ENCODE measurements at places on chromosomes 11 and 22.
A peak's percentile ranks its signal among the peaks of the same experiment; 100 is the strongest.

- DNase-seq = peak; percentile 30
These were observed 77.4 kb upstream of the WNT7B start for GRCh38 chr22:46054091-46055073.

DNA sequence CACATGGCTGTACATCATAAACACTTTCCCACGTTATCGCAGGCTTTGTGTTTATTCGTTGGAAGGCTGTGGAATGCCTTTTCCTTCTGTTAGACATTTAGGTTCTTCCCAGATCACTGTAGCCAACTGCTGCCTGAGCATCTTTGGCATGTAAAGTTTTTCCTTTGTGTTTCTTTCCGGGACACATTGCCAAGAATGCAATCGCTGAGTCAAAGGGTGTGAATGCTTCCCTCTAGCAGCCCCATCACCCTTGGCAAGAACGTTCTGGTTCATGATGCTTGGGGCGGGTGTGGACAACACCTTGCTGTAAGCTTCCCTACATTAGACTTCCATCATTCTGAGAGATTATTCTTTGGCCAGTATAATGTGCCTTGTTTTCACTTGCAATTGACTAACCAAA, 136.2 kb downstream of the OSBP2 start:
- DNase-seq = no peak

DNA sequence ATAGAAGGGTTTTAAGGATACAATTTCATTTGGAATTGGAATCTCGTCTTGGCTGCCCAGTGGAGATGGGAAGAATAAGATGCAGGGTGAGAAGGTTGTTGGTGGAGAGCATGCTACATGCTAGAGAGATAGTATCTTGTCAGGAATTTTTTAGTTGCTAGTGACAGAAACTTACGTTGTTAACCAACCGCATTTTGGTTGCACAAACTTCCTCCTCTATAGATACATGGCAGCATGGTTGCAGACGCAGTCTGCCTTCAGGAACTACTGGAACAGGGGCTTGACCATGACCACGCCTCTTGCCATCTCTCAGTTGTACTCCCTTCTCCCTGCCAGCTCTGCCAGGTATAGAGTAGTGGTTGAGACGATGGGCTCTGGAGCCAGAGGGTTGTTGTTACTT, 13.5 kb upstream of the CCDC90B start:
- DNase-seq = no peak

DNA sequence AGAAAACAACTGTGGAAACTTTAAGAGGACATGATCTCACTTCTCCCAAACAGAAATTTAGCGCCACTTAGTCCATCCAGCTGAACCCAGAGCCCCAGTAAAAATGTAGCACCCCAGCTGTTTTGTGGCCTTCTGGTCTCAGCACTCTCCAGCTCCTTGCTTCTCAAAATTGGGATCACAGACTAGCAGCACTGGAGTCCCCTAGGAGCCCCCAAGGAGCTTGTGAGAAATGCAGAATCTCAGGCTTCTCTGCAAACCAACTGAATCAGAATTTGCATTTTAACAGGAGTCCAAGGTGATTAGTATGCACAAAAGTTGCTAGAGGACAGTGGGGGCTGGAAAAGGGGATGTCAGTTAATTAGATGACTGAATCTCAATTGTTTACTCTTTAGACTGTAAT, 89.8 kb upstream of the FIBIN start:
- no peak for DNase-seq

DNA sequence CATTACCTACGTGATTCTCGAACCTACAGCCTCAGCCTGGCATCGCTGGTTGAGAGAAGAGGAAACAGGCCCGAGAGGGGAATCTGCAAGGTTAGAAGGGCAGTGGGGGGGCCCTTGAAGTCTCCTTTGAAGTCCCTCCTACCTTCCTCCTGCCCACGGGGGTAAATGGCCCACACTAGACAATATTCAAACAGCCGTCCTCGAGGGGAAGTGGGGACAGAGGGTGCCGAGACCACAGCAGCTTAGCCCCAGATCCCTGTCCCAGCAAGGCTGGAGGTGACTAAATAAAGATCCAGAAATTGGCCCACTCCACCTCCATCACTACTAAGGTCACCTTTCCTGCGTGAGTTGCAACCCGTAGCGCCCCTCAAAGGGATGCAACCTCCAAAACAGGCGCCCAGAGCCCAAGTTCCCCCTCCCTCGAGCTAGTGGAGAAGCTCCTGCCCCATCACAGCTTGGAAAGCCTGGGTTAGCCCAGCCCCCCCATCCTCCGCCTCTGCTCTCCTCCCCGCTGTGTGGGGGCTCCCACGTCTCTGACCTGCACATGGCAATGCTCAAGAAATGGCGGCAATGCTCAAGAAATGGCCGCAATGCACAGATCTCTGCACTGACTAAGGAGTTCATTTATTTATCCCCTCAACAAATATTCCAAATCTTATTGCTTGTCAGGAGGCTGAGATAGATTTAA, 788 bp upstream of the RASL10A start:
- no peak for DNase-seq

- DNase-seq = no peak
These were observed at the start of gene PTGDR2 for GRCh38 chr11:60855726-60856633. TSS of gene PTGDR2 (minus strand) at chr11:60855950. CDS start at chr11:60853722, 2,228 bp downstream.

DNA sequence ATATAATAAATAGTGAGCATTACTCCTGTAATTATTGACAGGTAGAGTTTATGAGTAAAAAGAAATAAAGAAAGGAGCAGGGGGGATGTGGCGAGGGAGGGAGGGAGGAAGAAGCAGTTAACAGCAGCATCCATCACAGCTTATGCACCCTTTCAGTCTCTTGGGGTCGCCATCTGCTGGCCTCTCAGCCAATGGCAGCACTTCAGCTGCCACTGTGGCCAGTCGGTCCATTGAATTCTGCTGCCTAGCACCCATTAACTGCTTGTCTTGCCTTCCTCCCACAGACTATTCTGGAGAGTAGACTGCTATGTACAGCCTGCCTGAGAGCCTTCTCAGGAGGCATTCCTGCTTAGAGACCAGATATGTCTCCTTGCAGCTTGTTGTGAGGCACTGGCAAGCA, 388.3 kb downstream of the TENM4 start:
- no peak for DNase-seq

DNA sequence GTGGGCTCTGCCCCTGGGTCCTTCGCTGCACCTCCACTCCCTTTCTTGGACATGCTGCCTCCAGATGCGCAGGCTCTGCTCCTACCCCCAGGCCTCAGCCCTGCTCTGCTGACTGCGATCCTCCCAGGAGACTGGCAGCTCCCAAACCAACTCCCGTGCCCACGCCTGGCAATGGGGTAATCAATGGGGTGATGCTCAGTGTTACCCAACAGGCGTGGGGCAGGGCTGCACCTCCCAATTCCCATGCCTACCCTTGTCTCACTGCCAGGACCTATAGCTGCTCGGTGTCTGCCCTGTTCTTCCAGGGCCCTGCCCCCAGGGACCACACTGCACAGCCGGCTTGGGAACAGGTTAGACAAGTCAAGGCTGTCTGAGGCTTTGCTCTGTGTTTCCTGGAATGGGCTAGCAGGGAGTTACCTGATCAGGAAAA, at the start of gene ALDH3B2:
Gene ALDH3B2, minus strand, starts transcription at position 182 of the 430 bp plus-strand sequence. CDS start 7,688 bp downstream, outside the sequence.
- no peak for DNase-seq

DNA sequence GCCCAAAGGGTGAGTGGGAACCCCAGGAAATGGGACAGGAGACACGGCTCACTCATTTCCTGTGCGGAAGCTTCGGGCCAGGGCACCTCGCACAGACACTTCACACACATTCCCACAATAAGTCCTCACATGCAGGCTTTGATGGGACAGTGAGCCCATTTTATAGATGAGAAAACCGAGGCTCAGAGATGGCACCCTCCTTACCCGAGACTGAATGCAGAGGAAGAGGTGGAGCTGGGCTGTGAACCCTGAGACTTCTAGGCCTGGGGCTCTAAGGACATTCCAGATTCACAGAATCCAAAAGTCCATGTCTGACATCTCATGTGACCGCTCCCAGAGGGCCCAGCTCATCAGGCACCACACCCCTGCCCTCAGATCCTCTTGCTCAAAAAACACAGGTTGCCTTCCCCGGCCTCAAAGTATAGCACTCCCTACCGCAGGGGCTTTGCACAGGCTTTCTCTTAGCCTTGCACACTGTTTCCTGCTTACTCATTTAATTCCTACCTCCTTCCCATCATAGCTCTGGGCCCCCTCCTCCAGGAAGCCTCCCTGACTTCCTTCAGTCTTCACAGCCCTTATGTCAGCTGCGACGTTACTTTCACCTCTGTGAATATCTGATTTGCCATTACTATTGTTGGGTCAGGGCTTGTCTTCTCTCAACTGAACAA, 57.1 kb upstream of the TCF20 start:
- DNase-seq = no peak

DNA sequence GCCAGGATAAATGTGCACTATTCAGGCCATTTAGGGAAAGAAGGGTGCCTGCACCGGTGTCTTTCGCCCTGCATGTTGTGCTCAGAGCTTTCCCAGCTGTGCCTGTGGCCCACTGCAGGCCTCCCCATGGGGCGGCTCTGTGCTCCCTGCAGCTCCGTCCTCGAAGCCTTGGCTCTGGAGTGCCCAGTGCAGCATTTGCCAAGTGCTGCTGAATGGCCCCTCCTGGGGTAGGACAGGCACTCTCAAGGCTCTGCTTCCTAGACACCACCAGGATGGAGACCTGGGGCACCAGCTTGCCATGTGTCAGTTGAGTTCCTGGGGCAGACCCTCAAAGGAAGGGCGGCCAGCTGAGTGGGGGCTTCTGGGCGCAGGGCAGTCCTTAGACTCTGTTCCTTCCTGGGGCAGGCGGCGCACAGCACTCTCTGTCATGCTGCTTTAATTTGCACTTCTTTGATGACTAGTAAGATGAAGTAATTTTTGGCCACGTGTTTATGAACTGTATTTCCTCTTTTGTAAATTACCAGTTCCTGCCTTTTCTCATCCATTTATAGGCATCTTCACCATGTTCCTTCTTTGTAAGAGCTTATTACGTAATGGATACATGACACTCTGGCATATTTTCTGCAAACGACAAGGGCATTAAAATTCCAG, 32.1 kb upstream of the GNB1L start:
- DNase-seq = peak; percentile 49

DNA sequence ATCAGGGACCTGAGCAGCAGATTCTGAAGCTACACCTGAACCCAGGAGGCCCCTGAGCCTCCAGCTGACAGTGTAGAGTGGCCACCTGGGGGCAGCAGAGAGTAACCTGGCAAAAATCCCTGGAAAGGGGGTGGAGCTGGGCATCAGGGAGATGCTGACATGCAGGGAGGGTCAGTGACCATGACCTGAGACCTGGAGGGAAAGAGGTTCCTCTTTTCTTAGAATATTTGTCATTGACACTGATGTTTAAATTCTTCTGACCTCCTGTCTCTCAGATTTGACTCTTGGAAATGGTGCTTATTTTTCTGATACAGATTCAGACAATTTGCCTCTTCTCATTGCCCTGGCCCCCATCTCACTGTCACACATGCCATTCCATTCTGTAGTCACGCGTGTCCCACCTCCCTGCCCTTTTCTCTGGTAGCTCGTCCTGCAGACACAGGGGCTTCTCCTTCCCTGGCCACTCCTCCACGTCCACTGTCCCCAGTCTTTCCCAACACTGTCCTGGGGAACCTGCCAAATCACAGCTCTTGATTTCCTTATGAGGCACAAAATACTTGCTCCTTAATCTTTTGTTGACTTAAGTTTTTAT, 117.2 kb upstream of the IGLL5 start:
- peak; percentile 35 for DNase-seq

GRCh38 chr11:119671561-119672015, 57.4 kb downstream of the NECTIN1 start:
- no peak for DNase-seq

GRCh38 chr11:78350646-78351165, 66.9 kb downstream of the GAB2 start:
- no peak for DNase-seq

- no peak for DNase-seq
These were observed 83.7 kb downstream of the IGLL1 start for GRCh38 chr22:23496445-23496833.

DNA sequence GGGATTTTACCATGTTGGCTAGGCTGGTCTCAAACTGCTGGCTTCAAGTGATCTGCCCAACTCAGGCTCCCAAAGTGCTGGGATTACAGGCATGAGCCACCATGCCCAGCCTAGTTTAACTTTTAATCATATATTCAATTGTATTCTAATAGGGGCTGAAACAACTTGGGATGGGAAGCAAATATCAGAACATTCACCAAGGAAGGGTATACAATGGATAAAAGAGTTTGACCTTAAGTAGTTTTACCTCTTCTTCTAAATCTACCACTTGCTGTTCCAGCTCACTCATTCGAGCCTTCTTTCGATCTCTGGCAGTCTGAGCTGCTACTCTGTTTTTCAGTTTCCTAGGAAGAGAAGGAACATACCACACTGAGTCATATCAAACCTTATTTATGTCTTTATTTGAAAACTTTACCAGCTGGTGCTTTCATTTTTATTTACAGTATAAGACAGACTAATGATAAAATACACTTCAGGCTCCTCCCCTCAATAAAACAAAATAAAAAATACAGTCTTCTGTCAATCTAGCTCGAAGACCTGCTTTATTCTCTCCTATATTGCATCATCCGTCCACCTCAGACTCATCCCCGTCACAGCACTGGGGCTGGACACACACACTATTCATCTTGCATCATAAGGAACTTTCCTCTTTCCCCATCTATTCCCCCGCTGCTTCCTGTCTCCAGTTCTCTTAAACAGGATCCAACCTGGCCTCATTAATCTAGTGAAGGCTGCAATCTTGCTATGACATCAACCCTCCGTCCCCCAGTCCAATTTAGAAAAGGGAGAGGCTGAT, 1.4 kb downstream of the XBP1 start:
- peak; percentile 78 for DNase-seq

- no peak for DNase-seq
These were observed 8.2 kb downstream of the KIF18A start for GRCh38 chr11:28099715-28100114.

DNA sequence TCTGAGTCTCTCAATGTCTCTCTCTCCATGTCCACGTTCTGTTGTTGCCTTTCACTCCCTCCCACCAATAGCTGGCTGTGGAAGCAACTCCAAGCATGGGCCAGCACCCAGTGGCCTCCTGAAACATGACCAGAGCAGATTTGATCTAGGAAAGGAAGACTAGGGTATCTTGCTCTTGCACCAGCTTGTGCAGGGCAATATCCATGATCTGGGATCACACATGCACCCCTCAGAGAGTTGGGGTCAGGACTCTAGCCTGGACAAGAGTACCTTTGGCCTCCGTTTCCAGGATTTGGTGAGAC, 34.5 kb upstream of the RIC3 start:
- DNase-seq = no peak

Measured in CD4-positive, alpha-beta T cell treated with Interleukin-15 for 1 hour (primary cell).